ENCODE measurements at places on chromosomes 1 and 21.

DNA sequence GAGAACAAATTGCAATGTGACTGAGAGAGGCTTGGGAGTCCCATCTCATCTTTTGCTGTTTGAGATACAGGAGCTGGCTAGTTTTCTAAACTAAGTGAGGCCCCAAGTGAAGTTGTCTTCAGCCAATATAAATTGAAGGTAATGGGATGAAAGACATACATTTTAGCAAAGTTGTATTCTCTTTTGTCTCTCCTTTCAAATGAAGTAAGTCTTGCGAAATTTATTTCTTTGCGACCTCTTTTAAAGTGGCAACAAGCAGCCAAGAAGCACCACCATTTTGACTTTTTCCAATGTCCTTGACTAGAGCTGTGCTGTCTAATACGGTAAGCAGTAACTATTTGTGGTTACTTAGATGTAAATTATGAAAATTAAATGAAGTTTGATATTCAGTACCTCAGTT is 385.7 kb downstream of the USP25 start:
- DNase-seq = no peak

GRCh38 chr21:45811136-45811535 is 167.6 kb downstream of the PCBP3 start:
- DNase-seq = no peak

GRCh38 chr21:45372732-45373355 is 32.1 kb upstream of the COL18A1 start:
- DNase-seq = no peak

GRCh38 chr1:229478852-229479251 is 29.3 kb downstream of the NUP133 start:
- no peak for DNase-seq

- no peak for DNase-seq
Measured at GRCh38 chr1:159168043-159168442, 3.4 kb upstream of the CADM3 start.

GRCh38 chr1:234617131-234617985 is 7.4 kb upstream of the IRF2BP2 start:
- DNase-seq = no peak

- no peak for DNase-seq
Measured at GRCh38 chr1:40075266-40075665, 21.8 kb downstream of the PPT1 start.

DNA sequence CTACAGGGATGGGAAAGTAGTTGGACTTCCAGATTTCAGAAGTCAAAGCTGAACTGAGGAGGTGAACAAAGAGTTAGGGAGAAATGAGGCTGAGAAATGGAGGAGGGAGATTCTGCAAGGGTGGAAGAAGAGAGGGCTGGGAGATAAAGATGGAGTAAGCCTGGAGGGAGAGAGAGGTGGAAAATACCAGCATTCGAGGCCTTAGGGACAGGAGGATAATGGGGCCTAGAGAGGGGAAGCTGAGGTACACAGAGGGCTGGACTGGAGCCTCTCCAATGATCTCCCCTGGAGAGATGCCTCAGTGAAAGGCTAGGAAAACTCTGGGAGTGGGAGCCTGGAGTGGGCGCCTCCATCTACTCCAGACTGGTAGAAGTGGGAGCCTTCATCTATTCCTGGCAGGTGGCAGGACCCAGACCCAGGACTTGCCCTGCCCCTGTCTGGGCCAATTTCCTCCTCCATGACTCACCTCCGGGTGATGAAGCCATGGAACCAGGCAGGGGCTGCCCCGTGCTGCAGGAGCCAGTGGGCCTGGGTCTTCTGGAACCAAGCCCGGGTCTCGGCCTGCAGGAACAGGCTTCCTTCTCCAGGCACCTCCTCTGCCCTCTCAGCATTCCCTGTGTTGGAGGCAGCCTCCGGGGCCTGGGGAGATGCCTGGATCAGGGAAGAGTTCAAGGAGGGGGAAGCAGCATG is 1.9 kb downstream of the SH2D2A start:
- DNase-seq = no peak

DNA sequence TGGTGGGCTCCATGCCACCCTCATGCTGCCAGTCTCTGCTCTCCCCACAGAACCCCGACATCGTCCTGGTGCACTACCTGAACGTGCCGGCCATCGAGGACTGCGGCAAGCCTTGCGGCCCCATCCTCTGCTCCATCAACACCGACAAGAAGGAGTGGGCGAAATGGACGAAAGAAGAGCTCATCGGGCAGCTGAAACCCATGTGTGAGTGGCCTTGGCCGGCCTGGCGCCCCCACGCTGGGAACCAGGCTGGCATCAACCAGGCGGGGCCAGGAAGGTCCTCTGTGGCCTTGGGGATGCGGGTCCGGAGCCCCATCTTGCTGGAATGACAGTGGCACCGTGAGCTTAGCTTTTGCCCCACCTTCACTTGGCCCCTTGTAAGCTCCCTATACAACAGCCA is 130.7 kb upstream of the VAMP3 start:
- DNase-seq = no peak

DNA sequence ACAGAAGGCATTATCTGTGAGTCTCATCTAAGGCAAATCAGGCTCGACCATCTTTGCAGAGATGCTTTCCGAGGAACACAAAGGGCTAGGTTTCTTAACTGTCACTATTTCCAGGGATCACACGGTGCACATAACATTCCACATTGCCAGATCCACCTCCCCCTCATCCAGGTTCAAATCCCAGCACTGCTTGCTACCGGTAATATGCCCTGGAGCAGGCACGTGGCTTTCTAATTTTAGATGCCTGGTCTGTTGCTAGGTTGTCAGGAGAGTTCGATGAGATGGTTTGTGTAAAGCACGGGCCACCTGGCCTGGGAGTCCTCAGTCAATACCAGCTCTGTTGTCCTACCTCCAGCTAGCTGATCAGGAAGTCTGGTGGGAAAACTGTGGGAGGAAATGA is 598.6 kb downstream of the NPHP4 start:
- no peak for DNase-seq

DNA sequence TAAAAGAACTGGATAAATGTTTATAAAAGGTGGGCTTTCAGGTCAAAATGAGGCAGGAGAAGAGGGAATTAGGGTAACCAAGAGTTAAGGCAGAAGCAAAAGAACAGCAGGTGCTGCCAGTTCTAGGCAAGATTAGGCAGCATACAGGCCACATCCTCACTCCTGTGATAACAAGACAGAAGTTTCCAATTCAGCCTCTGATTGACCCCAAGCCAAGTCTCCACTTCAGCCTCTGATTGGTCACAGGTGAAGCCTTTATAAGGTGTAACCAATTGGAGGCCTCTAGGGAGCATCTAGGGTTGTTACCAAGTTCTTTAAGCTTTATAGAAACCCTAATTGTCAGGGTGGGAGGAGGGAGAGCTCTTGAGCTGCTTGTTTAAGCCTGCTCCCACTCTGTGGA is 160.8 kb downstream of the MATN1 start:
- no peak for DNase-seq

DNA sequence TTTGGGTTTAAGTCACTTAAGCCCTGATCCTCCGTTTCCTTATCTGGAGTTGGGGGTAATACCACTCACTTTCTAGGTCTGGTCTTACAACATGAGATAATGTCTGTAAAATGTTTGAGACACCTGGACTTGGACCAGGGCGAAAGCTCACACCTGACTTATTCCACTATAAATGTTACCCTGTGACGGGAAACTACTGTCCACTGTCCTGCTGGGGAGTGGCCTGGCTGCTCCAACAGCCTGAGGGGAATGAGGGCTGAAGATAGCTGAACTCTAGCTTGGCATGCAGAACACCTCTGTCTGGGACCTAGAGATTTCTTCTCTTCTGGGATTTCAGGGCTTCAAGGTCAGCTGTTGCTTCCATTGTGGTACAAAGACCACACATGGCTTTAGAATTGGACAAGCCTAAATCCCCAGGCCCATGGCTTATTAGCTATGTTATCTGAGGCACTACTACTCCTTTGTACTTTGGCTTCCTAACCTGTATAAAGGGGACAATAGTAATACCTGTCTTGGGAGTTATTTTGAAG is 9.5 kb upstream of the A3GALT2 start:
- no peak for DNase-seq

- no peak for DNase-seq
Measured at GRCh38 chr1:159141584-159142390, 29.6 kb upstream of the CADM3 start.

- DNase-seq = no peak
Measured at GRCh38 chr1:56511364-56511763, 68.0 kb downstream of the PLPP3 start.

DNA sequence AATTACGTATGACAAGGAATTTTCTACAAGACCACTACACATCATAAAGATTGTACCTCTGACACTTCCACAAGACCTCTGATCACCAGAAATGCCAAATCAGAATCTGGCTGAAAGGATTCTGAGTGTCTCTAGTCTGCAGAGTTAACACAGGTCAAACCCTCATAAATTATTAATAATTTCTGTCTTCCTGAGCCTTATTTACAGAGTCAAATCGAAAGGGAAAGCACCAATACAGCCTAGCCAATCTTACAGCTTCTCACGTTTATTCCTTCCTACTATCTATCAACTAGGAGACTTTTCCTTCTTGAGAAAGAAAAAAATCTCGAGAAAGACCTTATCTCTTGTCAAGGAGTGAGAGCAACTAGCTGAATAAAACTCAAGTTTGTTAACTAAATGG is 2151.6 kb downstream of the MRPL39 start:
- DNase-seq = no peak

DNA sequence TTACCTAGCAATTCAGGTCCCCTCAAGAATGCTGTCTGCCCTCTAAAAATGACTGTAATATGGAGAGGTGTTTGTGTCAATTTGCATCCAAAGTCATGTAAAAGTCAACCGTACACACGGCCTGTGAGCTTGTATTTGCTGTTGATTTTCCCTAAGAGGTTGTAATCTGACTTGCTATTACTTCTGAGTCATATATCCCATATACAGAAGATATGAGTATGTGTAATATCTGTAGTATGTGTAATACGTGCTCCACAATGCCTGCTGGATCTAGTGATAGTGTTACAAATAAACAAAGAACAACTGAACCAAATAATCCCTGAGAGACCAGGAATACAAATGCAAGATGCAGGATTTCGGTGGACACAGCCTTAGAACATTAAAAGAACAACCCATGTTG is 1.4 kb upstream of the KCNJ6 start:
- DNase-seq = no peak

DNA sequence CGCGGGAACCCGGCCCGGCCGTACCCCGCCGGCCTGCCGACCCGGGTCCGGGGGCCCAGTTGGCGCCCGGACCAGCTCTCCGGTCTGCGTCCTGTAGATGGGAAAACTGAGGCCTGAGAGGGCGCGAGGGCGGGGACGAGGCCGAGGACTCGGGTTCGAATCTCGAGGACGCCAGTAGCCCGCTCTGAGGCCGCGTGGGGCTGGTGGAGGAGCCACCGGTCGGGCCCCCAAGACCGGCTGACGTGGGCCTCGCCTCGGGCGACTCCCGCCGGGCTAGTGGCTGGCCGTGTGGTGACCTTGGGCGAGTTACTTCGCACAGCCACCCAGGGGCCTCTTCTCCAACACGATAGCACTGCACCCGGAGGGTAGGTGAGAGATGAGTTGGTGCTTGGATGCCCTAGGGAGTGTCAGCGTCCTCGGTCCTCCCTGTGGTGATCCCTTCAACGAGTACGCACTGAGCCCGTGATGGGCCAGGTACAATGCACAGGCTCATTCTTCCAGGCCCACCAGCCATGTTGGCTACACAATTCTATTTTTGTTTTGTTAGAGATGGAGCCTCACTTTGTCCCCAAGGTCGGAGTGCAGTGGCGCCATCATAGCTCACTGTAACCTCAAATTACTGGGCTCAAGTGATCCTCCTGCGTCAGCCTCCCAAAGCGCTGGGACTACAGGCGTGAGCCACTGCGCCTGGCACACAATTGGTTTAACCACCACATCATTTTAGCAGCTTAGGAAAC is 404 bp upstream of the SCMH1 start:
- DNase-seq = peak; percentile 5

DNA sequence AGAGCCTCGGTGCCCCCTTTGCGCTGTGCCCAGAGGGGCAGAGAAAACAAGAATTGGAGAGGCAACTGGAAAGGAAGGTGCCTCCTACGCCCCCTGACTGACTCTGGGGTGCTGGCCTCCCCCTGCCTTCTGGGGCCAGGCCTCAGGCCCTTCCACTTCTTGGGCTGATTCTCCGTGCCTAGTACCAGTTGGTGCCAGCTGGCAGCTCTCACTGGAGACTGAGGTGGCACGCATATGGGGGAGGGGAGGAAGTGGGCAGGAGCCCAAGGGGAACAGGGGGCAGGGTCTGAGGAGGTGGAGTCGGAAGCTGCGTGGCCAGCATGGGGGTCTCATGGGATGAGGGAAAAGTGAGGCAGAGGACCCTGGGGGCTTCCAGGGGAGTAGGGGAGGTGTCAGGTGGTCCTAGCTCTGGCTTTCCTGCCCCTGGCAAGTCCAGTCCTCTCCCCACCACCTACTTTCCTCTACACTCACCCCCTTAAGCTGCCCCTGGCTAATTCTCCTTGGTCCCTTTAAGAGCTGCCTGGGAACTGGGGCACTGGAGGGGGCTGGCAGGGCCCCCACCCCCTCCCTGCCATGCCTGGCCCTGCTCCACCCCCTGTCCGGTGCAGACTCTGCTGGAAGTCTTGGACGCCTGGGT is 6.5 kb upstream of the SEMA4A start:
- DNase-seq = no peak

- DNase-seq = no peak
Measured at GRCh38 chr1:234962340-234962989, 166.2 kb downstream of the TOMM20 start.

DNA sequence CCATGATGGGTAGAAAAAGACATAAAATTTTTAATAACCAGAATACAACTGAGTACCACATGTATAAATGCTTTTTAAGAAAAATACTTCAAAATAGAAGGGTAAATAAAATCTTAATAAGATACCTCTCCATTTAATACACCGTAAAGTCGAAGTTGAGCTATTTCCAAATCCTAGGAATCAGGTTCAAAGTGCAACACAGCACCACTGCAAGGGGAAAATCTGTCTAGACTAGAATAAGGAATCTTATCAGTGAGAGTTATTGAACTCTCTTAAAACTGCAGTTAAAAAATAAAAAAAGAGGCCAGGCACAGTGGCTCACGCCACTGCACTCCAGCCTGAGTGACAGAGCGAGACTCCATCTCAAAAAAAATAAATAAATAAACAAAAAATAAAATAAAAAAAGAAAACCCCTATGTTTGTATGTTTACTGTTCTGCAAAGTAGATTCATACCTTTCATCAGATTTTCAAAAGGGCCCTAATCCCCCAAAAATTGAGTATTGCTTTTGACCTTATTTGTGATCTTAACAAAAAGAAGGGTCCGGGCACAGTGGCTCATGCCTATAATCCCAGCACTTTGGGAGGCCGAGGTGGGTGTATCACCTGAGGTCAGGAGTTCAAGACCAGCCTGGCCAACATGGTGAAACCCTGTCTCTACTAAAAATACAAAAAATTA is 109.0 kb downstream of the EIF4G3 start:
- no peak for DNase-seq

DNA sequence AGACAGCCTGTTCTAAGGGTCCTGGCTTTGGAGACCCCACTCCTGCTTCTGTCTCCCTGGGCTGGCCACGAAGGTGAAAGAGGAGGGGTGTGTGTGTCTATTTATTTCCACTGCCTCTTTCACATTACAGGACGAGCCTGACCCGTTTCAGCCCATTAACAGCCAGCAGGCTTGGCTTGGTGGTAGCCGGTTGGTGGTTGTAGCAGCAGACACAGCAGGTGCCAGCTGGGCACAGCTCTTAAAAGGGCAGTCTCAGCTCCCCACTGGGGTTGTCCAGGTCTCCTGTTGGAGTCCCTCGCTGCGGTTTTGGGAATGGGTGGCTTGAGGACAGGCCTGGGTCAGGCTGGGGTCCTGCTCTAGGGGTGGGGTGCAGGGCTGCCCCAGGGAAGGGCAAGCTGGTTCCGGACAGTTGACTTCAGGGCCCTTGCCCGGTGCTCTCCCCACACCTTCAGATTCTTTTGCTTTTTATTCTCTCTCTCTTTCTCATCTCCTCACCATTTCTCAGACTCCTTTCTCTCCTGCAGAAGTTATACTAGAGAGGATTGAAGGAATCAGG is 84.6 kb downstream of the ACTL8 start:
- no peak for DNase-seq

All from naive thymus-derived CD8-positive, alpha-beta T cell (primary cell).